ENCODE measurements at places on chromosomes 6 and 20.

DNA sequence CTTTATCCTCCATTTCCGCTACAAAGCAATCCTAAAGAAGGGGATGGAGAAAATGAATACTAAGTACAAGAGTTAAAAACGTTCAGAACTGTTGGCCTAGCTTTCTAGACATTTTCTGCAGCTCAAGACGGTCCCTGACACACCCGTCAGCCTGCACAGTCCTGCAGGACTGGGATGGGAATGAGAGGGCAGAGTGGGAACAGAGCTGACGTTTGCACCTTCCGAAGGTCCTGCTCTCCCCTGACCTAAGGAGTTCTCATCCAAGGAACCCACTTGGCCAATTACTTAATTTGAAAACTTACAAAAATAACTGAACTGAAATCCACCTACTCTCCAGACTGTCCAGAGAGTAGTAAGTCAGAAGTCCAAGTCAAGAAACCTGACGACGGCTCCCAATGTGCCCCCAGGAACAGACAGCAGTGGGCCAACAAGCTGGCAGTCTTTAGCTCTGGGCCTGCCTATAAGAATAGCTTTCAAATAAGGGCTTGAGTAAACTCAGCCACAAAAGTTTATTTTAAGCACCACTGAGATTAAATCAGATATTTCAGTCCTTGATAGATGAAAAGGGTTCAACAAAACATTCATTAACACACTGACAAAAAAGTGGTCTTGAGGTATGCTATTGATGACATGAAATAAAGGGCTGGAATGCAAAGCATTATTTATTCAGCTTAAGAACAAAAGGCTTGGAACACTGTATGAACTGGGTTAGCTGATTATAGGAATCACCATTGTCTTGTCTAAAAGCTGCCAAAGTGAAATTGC, 76.8 kb downstream of the CNKSR3 start:
- DNase-seq, result no peak

- no peak for DNase-seq
These were observed 62.3 kb upstream of the SHLD1 start for GRCh38 chr20:5687884-5688283.

GRCh38 chr20:20271271-20271670, 96.6 kb upstream of the INSM1 start:
- no peak for DNase-seq

- no peak for DNase-seq
These were observed 17.1 kb upstream of the RPN2 start for GRCh38 chr20:37161830-37162549.

DNA sequence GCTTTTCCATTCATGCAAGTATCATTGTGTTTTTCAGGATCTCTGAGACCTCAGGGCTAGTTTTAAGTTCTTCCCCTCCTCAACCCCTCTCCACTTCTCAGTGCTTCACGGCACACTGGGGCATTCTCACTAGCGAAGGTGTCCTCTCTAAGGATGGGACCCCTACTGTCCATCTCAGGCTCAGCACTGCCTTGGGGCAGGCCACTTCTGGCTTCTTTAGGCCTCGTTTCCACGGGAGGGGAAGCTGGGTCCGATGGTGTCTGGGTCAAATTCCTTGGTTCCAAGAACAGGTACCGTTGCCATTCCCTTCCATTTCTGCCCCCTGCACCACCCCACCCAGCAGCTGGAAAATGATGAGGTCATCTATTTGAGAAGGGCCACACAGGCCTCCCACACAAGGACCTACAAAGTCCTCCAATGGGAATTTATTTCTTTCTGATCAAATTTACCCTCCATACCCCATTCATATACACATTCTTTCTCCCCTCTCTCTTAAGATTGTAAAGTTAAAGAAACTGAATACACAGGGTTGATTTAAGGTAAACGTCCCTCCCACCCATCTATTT, 17.2 kb downstream of the GNAS start:
- no peak for DNase-seq

DNA sequence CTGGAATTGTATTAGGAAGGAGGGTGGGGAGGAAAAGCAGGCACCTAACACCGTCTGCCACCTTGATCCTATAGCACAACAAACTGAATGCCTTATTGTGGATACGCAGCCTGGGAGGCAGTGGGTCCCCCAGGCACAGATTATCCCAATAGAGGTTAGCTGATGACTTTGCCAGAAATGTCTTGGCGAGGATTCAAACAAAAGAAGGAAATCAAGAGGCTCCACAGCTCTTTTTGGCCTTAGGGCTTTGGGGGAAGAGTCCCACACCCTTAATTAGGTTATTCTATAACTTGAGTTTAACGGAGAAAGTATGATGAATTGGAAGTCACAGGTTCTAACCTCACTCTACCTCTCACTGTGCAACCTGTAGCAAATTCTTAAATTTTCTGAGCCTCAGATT, 102.0 kb downstream of the MRPL14 start:
- no peak for DNase-seq

Measured in H1 (cell line).